SHP77 treated with DMSO at 0.1 percent for 48 hours (cell line): ENCODE measurements at places on chromosomes 5 and 9.

DNA sequence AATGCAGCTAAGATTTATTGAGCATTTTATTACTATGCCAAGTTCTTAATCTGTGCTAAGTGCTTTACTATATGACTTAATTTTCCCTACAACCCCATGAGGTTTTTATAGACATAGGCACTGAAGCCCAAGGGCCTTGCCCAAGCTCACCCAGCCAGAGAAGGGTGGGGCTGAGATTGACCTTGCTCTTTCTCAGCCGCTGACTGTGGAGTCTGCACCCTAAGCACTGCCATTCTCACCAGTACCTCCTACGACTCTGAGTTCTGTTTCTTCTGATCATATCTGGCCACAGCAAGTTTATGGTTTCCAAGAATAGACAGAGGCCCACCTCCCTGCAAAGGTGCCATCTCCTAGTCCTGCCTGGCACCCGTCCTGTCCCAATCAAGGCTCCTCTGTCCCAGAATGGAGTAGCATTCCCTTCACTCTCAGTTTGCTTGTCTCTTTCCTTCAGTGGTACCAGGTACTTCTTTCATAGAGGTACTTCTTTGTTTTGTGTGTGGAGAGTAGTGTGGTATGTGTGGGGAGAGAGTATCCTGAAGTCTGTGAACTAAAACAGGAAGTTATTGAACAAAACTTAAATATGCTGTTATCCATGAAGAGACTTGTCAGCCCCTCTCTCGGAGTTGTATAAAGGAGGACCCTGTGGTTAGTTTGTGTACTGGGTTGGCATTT, 42.6 kb downstream of the CSF1R start:
- no peak for DNase-seq

GRCh38 chr5:75450069-75450468, 61.4 kb downstream of the CERT1 start:
- DNase-seq, result no peak

DNA sequence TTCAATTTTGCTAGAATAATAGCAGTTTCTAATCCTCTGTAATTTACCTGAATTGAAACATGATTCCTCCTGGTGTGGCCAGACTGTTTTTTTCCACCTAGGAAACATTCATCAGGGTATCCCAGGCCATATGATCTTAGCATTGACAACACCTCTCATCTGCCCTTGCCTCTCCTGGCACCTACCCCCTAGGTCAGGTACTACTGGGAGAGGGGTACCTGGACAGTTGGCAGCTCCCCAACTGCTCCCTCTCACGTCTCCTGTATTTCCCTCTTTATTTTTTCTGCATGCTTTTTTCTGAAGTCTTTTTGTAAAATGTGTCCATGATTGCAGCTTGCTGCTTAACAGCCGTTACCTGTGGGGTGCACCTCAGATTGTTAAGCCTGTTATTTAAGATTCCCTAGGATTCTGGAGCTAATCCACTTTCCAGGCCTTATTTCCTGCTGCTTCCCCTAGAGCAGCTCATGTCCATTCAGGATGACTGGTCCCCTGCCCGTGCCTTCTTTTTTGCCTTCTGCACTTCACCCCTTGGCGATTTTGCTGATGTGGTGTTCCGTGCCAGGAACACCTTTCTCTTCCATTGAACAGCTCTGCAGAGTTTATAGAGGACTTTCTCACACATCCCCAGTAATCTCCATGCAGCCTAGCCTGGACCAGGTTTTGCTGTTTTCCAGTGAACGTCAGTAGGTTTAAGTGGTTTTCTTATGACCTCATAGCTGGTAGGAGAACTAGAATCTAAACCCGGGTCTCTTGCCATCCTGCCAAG, 33.6 kb downstream of the SNX30 start:
- DNase-seq, result peak; percentile 81

- no peak for DNase-seq
These were observed 21.4 kb downstream of the TMEM245 start for GRCh38 chr9:109098171-109098959.

GRCh38 chr5:179437341-179438001, 92.2 kb upstream of the ADAMTS2 start:
- DNase-seq, result no peak

- DNase-seq, result peak; percentile 66
These were observed 41.7 kb downstream of the TMEM167A start for GRCh38 chr5:83035373-83036100.

GRCh38 chr5:112346411-112347044, 72.5 kb downstream of the EPB41L4A start:
- no peak for DNase-seq

- no peak for DNase-seq
These were observed 15.0 kb upstream of the PFDN1 start for GRCh38 chr5:140317859-140318258.

DNA sequence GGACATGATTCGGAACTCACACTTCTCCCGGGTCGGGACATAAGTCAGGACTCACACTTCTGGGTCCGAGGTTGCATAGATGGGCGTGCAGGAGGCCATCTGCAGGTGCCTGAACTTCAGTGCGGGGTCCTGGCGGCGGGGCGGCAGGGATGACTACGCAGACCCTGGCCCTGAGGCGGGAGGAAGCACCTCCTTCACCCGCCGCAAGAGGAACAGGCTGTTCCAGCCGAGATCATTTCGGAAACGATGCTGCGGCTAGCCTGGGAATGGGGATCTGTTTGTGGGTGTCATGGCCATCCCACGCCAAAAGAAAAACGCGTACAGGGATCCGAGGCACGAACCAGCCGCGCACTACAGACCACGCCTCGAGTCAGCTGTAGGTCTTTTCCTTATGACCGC, 196.6 kb downstream of the TTLL11 start:
- DNase-seq, result no peak

GRCh38 chr5:96329289-96329688, 103.8 kb downstream of the PCSK1 start:
- no peak for DNase-seq

- no peak for DNase-seq
These were observed 205.5 kb downstream of the TMC1 start for GRCh38 chr9:72726947-72727346.

DNA sequence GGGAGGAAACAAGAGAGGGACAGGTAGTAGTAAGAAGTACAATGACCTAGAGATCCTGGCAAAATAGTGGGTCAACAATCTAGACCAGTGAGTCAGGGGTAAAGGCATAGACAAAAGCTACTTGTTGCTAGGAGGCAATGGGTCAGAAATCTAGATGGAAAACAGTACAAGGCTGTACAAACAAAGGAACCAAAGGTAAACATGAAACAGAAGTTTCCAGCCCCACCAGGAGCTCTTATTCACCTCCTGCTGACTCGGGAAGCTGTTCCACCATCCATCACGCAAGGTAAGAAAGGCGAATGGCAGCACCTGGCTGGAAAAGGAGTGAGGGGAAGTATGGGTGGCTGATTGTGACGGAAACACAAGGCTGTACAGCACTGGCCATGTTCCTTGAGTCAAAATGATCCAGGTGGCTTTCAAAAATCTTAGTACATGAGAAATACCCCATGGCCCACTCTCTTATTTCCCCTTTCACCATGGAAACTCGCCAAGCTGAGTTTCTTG, 70.5 kb upstream of the RAI14 start:
- no peak for DNase-seq

- DNase-seq, result no peak
These were observed 88.5 kb downstream of the MAST4 start for GRCh38 chr5:66684663-66685062.

DNA sequence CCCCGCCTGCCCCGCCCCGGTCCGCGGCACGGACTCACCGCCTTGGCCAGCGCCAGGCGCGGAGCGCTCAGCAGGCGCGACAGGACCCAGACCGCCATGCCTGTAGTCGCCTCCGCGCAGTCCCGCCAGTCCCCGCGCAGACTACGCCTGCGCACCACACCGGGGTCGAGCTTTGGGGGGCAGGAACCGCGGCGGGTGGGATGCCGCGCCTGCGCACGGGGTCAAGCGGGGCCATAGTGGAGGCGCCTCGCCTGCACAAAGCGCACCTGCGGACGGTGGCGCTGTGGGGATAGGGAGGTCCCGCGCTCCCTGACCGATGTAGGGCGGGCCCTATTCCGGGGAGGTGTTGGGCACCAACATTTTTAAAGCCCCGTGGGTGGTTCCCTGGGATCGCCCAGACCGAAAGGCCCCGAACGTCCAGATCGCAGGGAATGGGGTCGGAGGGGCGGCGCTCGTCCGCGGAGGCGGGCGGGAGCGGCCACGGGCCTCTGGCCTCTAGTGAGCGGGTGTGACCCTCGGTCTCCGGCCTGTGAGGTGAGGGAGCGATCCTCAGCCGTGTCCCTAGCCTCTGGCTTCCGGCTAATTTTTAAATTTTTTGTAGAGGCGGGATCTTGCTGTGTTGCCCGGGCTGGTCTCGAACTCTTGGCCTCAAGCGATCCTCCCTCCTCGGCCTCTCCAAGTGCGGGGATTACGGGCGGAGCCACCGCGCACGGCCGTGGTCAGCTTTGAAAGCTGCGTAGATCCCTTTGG, 70.8 kb upstream of the LPCAT1 start:
- peak; percentile 86 for DNase-seq

DNA sequence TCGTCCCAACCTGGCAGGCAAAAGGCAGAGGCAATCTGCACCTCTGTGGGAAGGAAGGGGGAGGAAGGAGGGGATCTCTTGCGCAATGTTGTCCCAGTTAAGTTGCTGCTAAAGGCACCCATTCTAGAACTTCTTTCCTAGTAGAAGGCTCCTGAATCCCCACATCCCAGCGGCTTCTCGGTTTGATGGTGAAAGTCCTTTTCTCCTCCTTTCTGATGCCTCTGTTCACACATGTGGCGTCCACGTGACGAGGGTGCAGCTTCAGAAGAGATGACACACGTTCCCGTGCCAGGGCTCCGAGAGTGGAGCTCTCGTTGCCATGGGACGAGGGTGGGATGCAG, 96.9 kb upstream of the FCN2 start:
- DNase-seq, result no peak

DNA sequence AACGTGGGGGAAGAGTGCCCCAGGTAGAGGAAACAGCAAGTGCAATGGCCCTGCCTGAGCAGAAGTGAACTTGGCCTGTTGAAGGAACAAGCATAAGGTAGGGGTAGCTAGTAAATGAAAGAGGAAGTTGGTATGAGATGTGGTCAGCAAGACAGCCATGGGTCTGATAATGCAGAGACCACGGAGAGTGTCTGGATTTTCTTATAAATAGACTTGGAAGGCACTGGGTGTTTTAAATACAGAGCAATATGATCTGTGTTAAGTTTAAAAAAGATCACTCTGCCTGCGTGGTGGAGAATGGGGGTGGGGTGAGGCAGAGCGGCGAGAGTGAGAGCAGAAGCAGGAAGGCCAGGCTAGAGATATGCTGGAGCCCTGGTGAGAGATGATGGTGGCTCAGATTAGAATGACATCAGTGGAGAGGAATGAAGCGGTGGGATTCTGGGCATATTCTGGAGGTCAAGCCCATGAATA, 4.2 kb downstream of the ADAM19 start:
- no peak for DNase-seq

DNA sequence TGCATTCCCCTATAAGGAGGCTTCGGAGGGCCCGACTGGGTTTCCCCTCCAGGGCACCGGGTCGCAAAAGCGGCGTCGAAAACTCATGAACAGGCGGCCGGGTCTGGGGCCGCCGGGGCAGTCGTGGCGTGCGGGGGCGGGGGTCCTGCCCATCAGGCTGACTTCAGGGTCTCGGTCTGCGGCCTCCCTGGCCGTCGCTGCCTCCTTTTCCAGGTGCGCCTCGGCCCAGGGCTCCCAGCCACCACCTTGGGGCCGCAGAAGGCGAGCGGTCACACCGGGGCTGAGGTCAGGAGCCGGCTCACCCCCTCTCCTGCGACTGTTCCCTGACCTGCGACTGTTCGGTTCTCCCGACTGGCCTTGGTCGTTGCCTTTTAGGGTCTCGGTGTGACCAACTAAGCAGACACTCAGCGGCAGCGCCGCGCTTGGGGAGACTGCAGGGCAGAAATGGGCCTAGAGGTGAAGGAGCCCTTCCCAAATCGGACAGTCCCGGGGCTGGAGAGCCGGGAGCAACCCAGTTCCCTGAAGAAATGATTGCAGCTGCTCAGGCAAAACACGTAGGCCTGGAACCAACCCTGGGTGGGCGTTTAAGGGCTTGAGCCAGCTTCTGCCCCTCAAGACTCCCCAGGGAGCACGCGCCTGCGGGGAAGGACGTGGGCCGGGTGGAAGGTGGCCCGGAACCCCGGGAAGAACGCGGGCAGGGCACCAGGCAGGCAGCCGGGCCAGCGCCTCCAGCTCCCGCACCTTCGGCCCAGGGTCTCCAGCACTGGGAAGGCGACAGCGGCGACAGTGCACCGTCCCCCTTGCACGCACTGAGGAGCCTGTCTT, 11.2 kb downstream of the IRX2 start:
- no peak for DNase-seq

DNA sequence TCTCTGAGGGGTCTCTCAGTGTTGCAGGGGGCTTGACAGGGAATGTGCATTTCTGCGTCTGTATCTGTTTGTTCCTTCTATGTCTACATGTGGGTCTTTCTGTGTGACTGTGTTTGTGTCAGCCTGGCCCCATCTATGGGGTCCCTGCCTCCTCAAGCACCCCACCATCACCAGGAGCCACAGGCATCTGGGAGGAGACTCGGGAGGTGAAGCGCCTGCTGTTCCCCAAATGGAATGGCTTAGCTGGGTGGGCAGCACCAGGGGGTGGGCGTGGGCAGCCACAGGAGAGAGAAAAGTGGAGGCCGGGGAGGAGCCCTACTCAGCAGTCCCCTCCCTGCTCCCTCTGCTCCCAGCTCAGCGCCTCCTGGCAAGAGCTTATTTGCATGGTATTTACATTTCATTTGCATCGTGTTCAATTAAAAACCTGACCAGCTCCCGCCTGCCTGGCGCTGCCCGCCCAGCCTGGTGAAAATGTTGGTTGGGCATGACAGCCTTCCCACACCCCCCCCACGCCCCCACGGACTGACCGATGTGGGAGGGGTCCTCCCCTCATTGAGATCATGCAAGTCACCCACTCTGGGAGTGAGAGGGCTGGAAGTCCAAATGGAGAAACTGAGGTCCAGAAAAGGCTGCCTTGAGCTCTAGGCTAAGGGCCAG, 50.5 kb downstream of the CXXC5 start:
- peak; percentile 18 for DNase-seq

DNA sequence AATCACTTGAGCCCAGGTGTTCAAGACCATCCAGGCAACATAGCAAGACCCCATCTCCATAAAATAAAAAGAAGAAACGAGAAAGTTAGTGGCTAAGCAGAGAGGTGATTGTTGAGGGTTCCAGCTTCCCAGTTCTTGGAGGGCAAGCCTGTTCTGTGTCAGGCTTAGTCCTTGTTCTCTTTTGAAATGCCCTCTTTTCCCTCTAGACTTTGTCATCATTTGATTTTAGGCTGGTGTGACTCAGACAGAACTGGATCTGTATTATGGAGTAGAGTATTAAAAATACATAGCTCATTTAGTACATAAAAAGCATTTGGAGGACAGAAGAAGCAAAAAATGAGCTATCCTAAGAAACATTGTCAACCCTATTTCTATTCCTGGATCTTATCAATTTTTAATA, 159.4 kb downstream of the CD180 start:
- no peak for DNase-seq

- no peak for DNase-seq
These were observed 223.1 kb upstream of the PAPPA start for GRCh38 chr9:115930472-115930871.

- no peak for DNase-seq
These were observed 49.0 kb upstream of the ALDH1B1 start for GRCh38 chr9:38343552-38343951.

GRCh38 chr5:132055808-132056609, 4.4 kb upstream of the IL3 start:
- no peak for DNase-seq

- DNase-seq, result no peak
These were observed 65.0 kb downstream of the DAPK1 start for GRCh38 chr9:87562530-87563170.

- no peak for DNase-seq
These were observed 180.1 kb upstream of the ELL2 start for GRCh38 chr5:96141749-96142148.

GRCh38 chr9:111985315-111985714, 88.7 kb downstream of the UGCG start:
- DNase-seq, result no peak
